ENCODE measurements at places on chromosomes 3 and 15.

GRCh38 chr15:58590236-58590635, 158.4 kb downstream of the LIPC start:
- DNase-seq = no peak

- no peak for DNase-seq
These were observed 58.2 kb upstream of the DUT start for GRCh38 chr15:48273049-48273448.

DNA sequence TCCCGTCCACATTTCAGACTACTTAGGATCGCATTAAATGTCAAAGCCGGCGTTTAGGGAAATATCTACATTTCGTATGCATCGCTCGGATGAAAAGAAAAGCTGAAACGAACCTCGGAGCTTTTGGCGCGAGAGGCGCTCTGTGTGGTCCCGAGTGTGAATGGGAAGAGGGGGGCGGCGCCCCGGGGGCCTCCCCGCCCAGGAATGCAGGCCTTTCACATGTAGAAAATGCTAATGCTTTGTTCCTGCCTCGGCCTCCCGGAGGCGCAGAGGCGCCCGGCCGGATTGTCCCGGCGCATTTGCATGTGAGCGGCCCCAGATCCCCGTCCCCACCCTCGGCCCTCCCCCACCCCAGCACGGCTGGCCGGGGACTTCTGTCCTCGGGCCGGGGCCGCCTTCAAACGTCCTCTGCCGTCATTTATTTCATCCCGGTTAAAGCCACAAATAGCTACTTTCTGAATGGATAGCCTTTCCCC, 37.0 kb upstream of the TRIM71 start:
- peak; percentile 58 for DNase-seq

- DNase-seq = no peak
These were observed 16.0 kb upstream of the LRRN1 start for GRCh38 chr3:3783210-3783609.

DNA sequence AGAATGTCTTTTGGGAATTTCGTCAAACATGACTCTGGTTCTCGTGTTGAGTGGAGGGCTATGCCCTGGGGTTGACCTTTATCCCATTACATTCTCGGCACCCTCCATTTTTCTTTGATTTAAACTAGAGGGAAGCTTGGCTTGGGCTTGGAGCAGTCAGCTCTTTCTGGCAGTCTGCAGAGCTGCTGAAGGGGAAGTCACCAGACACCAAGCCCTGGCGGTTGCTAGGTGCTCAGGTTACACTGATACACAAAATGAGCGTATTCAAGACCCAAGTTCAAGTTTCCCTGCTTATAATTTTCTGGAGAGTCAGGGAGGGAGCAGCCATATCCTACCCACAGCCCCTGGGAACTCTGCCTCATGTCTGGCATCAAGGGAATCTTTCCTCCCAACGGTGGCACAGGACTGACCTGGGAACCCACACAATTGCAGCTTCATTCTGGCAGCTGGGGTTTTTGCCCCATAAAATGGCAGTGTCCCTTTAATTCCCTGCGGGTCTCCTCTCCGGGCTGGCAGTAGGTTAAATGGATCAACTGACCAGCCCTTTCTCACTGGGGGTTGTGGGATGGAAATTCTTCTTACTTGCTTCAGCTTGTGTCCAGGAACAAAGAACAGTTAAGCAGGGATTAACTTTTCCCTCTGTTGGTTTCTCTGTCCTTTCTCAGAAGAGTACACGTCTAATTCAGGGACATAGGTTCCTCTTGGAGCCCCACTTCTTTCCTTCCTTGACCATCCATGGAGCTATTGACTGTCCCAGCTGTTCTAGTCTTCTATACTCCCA, 110.0 kb upstream of the DLG1 start:
- DNase-seq = no peak

- no peak for DNase-seq
These were observed 32.6 kb downstream of the ALS2CL start for GRCh38 chr3:46660543-46661523.

GRCh38 chr3:143237077-143237627, 117.6 kb downstream of the CHST2 start:
- DNase-seq = no peak

- DNase-seq = peak; percentile 51
These were observed at the start of gene PLSCR2 for GRCh38 chr3:146469150-146470017. TSS of gene PLSCR2 (minus strand) at chr3:146469561. CDS start at chr3:146459904, 9,657 bp downstream.

GRCh38 chr15:43516801-43517353, 531 bp upstream of the MAP1A start:
- peak; percentile 59 for DNase-seq

DNA sequence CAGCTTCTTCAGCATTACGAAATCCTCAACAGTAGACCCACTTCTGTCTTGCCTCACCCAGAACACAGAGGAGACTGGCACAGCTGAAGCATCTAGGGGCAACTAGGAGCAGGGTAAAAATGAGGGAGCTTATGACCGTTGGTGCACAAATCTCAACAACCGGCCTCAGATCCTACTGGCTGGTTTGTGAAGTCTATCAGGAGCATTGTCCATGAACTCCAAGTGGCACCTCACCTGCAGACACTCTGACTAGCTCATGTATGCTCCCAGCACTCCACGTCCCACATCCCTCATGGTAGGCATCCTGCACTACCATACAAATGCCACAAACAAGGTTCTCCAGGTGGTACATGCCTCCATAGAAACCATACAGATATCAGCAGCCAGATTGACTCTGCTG, 163.1 kb downstream of the TLE3 start:
- DNase-seq = no peak

DNA sequence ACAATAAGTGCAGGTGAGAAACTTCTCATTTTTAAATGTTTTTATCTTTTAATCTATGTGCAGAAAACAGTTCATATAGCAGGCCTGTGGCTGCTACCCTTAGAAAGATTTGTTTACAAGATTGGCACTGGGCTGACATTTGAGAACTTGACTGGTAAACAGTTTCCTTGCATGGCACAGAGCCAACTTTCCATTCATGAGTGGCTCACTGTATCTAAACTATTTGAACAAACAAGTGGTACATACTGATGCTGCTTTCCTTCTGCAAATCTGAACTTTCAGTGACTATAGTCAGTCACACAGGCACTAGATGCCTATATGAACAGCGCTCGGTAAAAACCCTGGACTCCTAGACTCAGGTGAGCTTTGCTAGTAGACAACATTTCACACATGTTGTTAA, 6.3 kb upstream of the GTPBP8 start:
- DNase-seq = peak; percentile 16

GRCh38 chr15:45665261-45665660, 30.4 kb downstream of the SQOR start:
- DNase-seq = no peak

DNA sequence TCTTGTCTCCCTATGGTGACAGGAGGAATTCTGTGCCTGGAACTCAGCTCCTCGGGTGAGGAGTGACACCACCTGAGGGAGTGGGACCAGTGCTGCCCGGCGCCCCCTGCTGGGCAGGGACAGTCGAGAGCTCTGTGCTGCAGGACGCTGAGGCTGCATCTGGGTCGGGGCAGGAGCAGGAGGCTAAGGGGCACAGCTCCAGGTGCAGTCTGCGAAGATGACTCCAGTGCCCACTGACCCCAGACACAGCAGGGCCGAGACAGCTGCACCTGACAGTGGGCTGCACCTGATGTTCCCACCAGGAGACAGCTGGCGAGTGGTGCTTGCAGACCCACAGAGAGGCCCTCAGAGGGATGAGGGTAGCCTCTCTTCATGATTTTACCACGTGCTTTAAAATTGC, 152.9 kb downstream of the ATP10A start:
- DNase-seq = no peak

GRCh38 chr15:67085237-67085817, 19.9 kb downstream of the SMAD3 start:
- DNase-seq = no peak

DNA sequence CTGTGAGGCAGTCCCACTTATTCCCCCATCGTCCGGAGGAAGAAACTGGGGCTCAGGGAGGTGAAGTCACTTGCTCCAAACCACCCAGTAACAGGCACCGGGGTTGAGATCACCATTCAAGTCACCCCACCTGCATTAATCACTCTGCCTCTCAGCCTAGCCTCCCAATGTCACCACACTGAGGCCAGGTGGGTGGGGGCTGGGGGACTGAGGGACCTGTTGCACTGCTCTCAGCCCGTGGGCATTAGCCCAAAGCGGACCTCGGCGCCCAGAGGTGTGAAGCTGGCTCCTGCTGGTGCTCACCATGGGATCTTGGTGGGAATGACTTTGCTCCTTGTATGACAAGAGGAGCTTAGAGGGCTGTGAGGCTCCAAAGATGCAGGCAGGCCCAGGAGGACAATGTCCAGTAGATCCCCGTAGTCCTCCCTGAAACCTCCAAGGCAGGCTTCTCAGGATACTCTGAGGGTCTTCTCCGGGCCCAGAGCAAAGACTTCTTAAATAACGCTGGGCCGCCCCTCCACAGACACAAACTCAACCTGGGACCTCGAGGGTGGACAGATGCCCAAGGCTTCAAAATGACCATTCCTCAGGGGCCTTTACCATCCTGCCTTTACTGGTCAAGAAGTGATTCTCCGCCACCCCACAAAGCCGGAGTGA, 1.7 kb downstream of the NT5DC2 start:
- no peak for DNase-seq

DNA sequence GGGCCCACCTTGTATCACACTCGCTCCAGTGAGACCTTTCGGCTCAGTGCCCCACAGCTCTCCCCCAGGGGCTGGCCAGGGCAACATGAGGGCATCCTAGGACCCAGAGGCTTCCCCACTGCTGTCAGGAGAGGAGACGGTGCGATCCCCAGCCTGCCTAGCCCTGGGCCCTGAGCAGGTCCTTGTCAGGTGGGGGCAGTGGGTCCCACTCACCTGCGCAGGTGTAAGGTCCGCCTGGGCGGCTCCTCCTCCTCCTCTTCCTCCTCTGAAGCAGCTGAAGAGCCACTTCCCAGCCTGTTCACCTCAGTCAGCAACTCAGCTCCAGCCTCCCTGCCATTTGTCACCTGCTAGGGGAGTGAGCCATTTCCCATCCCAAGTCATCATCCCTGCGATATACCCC, 9.6 kb downstream of the KIF7 start:
- no peak for DNase-seq

GRCh38 chr15:27674826-27675225, 424.3 kb downstream of the OCA2 start:
- DNase-seq = no peak

DNA sequence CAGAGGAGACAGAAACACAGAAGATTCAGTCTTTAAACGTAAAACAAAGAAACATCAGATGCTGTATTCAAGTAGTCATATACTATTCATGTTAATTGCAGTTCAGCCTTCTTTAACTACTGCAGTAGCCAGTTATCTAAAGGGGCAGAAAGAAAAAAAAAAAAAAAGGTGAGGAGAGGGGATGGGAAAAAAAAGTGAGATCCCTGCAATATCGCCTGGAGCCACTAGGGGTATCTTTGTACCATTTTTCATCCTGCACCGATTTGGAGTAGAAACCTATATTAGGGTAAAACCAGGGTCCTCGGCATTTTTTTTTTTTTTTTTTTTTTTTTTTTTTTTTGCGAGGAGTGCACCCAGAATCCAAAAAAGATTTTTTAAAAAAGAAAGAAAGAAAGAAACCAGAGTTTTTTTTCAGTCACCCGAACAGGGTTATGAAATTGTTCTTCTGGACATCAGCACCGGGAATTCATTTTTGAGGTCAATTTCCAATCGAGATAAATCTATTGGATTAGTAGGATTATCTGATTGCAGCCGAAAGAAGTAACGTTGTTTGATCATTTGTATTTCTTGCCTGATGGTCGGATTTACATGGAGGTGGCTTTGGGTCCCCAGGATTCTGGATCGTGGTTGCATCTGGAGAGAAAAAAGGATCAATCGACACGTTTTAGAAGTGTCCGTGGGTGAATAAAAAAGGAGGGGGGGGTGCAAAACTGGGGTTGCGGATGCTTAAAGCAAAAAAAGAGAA, 186.7 kb downstream of the NLGN1 start:
- peak; percentile 62 for DNase-seq

DNA sequence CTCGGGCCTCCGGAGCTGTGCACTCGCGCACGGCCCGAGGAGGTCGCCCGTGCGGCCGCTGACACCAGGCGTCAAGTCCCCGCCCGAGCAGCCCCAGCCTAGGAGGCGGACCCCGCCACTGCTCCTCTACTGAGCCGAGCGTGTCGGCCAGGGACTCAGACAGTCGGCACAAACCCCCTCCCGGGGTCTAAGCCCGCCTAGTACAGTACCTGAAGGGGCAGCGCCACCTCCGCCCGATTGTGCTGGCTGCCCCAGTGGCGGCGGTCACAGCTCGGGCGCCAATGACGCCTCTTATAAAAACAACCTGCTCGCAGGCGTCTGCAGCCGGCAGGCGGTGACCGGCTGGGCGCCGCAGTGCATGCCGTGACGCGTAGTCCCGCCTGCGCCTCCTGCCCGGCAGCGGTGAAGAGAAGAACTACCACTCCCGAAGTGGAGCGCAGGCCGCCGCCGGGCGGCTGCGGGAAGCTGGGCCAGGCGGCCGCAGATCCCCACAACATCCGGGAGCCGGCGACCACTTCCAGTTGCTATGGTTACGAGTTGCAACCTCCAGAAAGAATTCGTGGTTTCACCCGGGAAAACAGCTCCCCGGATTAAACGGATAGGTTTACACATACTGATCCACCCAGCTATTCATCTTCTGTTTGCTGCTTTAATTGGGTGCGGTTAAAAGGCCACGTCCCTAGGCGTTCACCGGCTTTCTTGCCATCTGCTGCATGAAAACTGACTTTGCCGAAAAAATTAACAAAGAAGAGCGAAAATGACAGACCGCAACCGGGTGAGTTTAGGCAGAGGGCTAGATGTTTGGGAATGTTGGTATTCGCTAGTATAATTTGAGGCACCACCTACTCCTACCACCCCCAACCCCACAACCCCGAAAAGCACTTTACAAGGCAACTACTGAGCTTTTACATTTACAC, at the start of the genes CCPG1 and PIERCE2:
CCPG1 (minus strand) TSS at position 348 of the 917 bp plus-strand sequence. CDS start 18,935 bp downstream, outside the sequence.
PIERCE2 (plus strand) TSS at position 484 of the 917 bp plus-strand sequence; CDS start at position 758, 274 bp downstream.
- peak; percentile 95 for DNase-seq

DNA sequence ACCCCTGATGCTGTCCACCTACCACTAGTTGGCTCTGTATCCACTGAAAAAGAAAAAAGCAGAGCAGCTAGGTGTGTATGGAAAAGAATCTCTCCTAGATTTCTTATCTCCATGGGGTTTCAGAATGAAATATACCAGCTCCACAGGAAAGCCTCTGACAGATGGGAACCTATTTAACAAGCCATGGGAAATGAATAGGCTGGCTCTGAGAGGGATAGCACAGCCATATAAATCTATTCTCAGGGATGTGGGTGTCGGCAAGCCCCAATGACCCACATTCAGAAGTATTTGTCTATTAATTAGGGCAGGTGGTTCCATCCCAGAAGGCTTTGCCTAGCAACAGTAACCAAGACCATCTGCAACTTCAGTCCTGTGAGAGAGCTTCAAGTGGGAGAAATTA, 694.1 kb downstream of the AGBL1 start:
- no peak for DNase-seq

DNA sequence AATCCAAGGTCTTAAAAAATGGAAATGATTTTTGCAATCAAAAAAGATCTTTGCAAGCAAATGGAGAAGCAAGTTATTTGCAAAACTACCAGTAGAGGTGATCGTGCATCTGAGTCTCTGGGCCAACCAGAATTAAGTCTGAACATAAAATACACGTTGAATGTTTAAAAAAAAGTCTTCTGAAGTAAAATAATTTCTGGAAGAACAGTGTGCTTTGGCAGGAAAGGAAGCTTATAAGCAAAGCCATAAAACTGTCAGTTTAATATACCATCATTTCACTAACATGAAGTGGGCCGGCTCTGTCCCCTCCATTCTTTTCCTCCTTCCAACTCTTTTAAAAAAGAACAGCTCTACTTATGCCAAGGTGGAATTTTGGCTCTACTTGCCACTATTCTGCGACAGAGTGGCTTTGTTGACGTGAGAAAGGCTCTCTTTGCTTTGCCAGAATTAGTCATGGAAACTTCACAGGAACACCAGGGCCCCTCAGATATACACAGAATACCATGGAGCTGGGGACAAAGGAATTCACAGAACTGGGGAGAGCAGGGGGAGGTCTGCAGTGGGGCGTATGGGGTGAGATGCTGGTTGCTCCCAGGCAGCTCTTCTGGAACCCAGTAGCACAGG, 29.8 kb downstream of the FSTL1 start:
- DNase-seq = peak; percentile 88

GRCh38 chr15:83570756-83571155, 83.2 kb upstream of the ADAMTSL3 start:
- no peak for DNase-seq

Measured in muscle of back (tissue), 13 donors.